ENCODE measurements at places on chromosomes 11 and 22. TPM values are rescaled to one million over a fixed set of nuclear protein-coding genes. Genes with fewer than 3 reads are reported as not detected.

Gene CCDC85B
- 57.9 TPM for total RNA-seq

Gene SLC29A2
- 0.11 TPM for total RNA-seq

Gene MYBPC3
- not detected for total RNA-seq

Gene C11orf16
- not detected for total RNA-seq

Gene CNGA4
- not detected for total RNA-seq

Gene SPTBN2
- 0.43 TPM for total RNA-seq

Gene SLC22A25
- not detected for total RNA-seq

Gene CCDC116
- total RNA-seq: 0.11 TPM

Gene SMC1B
- under 0.01 TPM for total RNA-seq

Gene ASRGL1
- total RNA-seq: 1.9 TPM

Gene ABCC8
- 0.26 TPM for total RNA-seq

Gene APOBEC3A
- not detected for total RNA-seq

Gene OR5P2
- total RNA-seq: not detected

Gene ALDH3B1
- total RNA-seq: 50.2 TPM

Gene APOA1
- total RNA-seq: not detected

Gene PANX2
- total RNA-seq: 0.11 TPM
